ENCODE measurements at places on chromosomes 12 and 14.

- no peak for DNase-seq
These were observed 257.1 kb downstream of the SSPN start for GRCh38 chr12:26452511-26452910.

DNA sequence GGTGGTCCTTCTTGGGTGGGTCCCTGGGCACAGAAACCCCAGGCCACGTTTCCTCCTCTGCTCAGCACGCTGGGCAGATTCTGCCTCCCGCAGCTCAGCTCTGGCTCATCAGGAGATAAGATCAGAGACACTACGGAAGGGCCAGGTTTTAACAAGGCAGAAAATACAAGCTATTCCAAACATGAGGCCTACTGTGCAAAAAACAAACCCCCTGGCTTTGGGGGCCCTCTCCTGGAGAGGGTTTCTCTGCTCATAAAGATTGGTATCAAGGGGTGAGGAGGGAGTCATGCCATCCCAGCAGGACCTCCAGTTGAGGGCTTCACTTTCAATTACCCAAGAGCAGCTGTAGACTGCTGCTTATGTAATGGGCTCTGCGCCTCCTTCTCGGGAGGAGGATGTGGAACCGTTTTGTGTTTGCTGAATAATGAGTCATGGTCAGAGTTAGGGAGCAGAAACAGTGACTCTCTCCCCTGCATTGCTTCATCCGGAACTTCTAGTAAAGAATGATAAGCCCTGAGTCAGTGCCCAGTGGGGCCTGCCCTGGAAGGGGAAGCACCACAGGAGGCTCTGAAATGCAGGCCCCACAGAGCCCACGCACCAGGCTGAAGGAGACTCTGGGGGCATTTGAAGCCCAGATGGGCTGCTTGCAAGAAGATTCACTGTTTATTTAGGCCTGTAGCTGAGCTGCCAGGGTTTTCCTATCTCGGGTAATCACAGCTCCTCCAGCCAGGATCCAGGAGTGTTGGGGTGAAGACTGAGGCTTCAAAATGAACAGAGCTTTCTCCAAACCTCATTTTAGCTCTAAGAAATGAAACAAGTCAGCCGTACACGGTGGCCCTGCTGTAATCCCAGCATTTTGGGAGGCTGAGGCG, 79.3 kb downstream of the SSPN start:
- DNase-seq = no peak

DNA sequence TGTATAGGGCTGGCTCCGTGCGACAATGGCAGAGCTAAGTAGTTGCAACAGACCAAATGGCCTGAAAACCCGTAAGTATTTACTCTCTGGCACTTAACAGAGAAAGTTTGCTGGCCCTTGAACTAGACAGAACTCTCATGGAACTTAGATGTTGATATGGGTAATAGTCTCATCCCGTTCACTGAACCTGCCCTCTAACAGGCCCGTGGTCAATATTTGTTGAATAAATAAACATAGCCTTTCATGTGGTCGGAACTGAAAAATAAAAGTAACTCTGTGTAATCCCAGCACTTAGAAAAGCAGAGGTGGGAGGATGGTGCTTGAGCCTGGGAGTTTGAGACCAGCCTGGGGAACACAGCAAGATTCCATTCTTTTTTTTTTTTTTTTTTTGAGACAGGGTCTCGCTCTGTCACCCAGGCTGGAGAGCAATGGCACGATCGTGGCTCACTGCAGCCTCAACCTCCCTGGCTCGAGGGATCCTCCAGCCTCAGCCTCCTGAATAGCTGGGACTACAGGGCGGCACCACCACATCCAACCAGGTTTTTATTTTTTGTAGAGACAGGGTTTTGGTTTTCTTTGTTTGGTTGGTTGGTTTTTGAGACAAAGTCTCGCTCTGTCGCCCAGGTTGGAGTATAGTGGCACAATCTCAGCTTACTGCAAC, 29.7 kb downstream of the KDM2B start:
- no peak for DNase-seq

DNA sequence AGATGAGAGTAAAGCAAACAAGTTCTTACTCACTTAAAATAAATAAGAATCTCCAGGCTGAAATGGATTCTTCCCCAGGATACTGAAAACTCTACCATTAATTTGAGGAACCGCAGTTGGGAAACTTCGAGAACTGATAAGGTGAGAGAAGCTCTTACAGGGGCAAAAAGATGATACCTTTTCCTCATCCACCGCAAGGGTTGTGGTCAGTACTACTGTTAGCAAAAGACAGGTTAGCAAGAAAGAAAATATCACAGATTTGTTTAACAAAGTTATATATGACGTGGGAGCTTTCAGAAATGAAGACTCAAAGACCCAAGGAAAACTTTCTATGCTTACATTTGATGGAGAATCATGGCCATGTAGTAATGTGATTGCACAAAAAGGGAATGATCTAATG, 441.6 kb downstream of the PCNX1 start:
- DNase-seq = no peak

GRCh38 chr12:93947486-93947885, 200.9 kb upstream of the PLXNC1 start:
- DNase-seq = no peak
